ENCODE measurements at places on chromosomes 12 and 14.

- no peak for DNase-seq
Measured at GRCh38 chr12:76688631-76689030, 75.3 kb upstream of the ZDHHC17 start.

- no peak for DNase-seq
Measured at GRCh38 chr12:22525426-22525825, 18.9 kb downstream of the C2CD5 start.

DNA sequence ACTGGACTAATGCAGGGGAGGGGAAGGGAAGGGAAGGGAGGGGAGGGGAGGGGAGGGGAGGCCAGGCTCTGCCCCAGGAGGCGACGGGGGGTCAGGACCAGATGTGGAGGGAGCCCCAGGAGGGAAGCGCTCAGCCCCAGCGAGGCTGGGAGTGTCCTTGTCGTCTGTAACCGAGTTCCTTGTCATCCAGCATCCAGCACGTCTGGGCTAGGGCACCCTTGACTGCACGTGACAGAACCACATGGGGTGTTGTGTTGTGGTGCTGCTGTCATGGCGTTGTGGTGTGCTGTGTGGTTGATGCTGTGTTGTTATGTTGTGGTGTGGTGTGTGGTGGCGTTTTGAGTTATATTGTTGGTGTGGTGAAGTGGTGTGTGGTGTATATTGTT, 28.4 kb upstream of the SFSWAP start:
- DNase-seq, result peak; percentile 6

- DNase-seq, result no peak
Measured at GRCh38 chr14:90750701-90751100, 65.5 kb downstream of the TTC7B start.

GRCh38 chr12:132715874-132716273, 5.2 kb downstream of the PGAM5 start:
- no peak for DNase-seq

DNA sequence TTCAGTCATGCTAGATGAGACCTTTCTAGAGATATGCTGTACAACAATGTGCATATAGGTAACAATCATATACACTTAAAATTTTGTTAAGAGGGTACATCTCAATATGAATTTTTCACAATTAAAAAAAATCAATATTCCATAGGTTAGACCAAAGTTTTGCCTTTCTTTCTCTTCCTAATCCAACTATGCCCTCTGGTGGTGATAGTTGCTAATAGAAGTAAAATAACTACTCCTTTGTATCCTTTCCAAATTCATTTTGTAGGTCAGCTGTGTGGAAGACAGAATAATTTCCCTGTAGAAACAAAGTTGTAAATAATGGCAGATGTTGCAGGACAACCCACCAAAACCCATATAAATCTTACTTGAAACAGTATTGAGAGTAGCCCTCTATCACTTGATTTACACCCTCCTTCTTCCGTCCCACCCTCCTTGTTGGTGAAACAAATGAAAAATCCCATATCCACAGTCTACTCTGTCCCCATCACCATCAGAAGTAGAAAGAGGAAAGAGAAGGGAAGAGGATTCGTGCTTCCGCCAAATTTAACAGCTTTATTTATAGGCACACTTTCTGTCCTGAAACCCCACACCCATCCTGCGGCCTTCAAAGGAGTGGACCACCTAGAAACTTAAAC, 34.2 kb upstream of the KICS2 start:
- DNase-seq, result peak; percentile 50

DNA sequence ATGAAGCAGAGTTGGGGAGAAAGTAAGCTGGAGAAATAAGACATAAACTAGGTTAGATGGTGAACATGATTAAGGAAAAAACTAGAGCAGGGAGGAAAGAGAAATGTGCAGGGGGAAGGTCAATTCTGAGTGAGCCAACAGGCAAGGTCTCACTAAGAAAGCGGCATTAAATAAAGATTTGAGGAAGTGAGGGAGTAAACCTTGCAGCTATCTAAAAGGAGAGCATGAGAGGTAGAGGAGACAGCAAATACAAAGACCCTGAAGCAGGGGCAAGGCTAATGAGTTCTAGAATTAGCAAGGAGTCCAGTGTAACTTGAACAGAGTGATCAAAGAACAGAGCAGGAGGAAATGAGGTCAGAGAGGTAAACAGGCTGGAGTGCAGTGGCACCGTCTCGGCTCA, 4.4 kb upstream of the SOCS2 start:
- no peak for DNase-seq

GRCh38 chr12:103956509-103957027, 9.1 kb upstream of the TDG start:
- DNase-seq, result no peak

DNA sequence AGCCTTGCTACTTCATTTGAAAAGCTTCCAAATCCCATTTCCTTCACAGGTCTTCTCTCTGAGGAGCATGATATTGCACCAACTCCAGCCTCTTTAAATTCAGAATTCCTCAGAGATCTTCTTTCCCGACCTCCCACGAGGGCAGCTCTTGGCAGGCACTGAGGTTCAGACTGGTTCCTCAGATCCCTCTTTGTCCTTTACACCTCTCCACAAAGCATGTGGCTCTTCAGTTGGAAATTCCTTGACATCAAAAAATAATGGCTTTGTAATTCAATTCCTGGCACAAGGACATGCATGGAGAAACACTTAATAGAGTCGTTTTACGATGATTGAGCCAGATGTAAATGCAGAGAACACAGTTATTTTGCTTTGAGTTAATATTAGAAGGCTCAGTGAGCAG, 63.2 kb upstream of the TMX1 start:
- no peak for DNase-seq

GRCh38 chr12:128007250-128007649, 259.7 kb upstream of the TMEM132C start:
- DNase-seq, result no peak

DNA sequence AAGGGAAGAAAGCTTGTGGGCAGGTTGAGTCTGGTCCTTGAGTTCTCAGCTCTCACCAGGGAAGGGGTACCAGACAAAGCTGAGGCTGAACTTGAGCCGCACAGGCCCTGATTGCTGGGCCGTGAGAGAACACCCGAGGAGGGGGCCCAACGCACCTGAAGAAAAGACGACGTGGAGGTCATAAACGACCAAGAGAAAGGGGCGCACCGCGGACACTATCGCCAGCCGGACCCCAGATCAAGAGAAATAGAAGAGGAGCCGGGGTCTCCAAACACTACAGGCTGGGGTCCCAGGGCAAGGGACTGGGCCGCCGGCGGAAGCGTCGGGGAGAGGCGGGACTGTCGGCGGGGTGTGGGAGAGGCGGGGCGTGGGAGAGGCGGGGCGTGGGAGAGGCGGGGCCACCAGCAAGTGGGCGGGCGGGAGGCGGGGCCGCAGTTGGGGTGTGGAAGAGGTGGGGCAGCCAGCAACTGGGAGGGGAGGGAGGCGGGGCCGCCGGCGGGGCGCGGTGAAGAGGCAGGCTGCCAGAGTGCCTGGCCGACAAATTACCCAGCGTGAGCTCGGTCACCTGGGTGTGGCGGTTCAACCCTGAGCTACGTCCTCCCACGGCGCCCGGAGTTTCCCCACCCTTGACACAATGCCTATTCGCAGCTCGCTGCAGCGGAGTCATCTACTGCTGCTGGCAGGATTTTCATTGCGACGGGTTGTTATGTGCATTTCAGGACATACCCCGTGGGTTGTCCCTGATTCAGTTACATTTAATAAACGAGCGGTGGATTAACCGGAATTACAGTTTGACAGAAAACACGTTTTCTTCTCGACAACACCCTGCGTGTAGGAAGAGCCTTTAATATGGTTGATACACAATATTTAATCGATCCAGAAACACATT, 15.5 kb upstream of the NEMF start:
- peak; percentile 98 for DNase-seq

DNA sequence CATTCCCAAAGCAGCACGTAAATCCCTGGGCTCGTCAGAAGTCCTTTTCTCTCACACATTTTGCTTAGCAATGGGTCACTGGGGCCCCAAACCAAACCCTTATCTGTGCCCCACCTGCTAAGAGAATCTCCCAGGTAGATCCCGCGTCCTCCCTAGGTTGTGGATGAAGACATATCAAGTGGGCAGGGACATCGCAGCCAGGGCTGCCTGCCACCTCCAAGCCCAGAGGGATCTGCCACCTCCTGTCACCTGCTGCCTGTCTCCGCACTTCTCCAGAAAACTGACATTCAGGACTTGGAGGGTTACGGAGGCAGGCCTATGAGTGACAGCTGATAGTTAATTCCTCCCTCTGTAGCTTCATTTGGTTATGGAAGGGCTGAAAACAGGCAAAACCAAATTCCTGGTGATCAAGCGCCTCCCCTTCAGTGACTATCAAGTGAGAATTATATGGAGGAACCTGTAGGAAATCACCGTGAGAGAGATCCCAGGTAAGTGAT, 19.5 kb downstream of the BCL11B start:
- no peak for DNase-seq

DNA sequence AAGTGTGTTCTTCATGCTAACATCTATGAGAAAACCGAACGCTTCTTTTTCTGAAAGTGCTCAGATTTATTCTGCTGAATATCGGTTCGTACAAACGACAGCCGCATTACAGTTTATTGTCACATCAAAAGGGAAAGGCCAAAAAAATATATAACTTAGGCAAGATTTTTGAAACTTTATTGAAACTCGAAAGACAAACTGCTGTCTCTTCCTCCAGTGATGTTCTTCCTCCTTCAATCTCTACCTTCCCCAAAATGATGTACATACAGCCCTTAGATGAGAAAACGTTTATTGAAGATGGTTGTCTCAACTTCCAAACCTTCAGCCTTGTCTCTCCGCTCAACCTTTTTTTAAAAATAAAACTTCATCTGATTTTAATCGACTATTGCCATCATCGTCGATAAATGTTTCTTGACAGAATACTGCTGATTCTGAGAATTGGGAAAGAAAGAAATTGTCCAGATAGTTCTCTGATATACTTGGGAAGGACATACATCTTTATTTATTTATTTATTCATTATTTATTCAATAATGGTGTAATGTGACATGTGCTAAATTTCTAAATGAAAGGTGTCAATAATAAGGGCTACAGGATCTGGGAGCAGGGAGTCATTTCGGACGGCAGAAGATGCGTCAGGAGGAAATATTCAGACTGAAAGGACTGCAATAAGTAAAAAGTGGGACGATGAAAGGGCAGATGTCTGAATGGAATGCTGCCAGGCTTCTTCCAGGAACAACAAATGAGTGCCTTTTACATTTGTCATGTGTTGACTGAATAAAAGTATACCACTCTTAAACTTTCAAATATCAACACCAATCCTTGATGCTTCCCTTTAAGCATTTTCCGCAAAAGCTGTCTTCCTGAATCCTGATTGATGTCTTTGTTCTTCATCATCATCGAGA, 817 bp upstream of the MDM1 start:
- no peak for DNase-seq

DNA sequence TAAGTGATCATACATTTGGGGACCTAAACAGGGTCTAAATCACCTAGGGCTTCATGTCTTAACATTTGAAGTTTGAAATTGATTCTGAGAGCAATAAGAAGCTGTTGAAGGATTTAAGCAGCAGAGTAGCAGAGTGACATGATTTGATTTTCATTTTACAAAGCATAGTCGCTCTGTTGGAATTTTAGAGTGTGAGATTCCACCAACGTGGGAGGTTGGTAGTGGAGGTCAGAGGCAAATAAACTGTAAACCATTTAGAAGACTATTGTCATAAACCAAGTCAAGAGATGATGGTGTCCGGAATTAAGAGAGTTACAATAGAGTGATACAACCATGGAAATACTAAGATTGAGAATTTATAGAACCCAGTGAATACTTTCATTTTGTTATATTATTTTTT, 52.7 kb upstream of the ZDHHC17 start:
- no peak for DNase-seq

DNA sequence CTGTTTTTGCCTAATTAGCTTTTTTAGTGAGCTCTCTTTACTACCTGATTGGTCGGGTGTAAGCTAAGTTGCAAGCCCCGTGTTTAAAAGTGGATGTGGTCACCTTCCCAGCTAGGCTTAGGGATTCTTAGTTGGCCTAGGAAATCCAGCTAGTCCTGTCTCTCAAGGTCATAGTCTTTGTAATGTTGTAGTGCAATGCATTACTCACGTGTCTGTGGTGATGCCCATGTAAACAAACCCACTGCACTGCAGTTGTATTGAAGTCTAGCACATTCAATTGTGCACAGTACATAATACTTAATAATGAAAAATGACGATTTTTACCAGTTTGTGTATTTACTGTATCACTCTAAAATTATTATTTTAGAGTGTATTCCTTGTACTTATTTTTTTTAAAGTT, 335.5 kb downstream of the NUAK1 start:
- no peak for DNase-seq

DNA sequence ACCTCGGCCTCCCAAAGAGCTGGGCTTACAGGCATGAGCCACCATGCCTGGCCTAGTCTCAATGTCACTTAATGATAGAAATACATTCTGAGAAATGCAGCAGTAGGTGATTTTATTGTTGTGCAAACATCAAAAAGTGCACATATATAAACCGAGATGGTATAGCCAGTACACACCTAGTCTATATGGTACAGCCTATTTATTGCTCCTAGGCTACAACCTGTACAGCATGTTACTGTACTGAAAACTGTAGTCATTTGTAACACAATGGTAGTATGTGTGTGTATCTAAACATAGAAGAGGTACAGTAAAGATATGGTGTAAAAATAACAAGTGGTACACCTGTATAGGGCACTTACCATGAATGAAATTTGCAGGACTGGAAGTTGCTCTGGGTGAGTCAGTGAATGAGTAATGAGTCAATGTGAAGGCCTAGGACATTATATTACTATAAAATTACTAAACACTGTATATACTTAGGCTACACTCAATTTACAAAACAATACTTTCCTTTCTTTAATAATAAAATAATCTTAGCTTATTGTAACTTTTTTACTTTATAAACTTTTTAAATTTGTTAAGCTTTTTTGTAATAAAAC, 166.7 kb upstream of the SYT1 start:
- DNase-seq, result no peak

DNA sequence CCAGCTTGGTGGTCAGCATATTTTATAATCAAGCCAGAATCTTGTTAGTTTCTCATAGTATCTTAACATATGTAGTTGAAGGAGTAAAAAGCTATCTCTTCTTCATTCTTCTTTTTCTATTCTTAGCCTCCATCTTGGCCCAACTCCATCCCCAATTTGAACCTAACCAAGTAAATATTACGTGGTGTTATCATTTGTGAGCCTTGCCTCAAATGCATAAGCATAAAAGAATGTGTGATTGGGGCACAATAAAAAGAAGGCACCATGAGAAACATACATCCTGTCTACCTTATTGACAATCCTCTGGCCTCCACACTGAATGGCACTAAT, 181.4 kb upstream of the BMP4 start:
- no peak for DNase-seq

DNA sequence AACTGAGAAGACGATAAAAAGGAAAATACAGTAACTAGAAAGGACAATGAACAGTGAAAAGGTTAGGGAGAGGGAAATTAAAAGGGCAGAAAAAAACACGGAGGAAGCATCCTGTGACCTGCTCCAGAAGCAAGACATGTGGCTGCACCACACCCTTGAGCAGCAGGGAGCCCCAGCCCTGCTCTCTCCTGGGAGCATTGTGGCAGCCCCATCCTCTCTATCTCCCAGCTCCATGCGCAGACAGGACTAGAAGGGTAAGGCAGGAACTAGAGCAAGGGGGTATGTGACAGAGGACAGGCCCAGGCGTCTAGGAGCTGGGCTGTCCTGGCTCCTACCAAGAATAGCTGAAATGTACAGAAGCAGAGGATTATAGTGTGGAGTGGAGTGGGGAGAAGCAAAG, 38.6 kb upstream of the SMUG1 start:
- no peak for DNase-seq

GRCh38 chr12:44835641-44836379, 40.3 kb downstream of the NELL2 start:
- DNase-seq, result no peak

All from inflammatory macrophage (primary cell).